ENCODE measurements at places on chromosomes 2 and 18.

GRCh38 chr2:113277474-113278072 is 1.1 kb downstream of the PAX8 start:
- DNase-seq: no peak

DNA sequence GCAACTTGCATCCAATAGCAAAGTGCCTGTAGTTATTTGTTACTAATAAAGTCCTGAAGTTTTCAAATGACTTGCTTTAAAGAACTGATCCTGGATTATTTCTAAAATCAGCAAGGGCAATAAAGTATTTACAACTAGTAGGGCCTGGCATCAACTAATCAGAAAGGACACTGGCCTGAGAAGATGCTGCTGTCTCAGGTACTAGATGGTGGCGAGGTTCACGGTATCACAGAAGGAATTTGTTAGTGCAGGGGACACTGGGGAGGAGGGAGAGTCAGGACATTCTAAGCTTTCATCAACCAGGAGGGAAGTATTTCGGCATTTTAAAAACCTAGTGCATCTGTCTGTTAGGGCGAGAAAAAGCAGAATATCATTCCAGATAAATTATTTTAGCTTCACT is 440.2 kb upstream of the LYPD1 start:
- no peak for DNase-seq

DNA sequence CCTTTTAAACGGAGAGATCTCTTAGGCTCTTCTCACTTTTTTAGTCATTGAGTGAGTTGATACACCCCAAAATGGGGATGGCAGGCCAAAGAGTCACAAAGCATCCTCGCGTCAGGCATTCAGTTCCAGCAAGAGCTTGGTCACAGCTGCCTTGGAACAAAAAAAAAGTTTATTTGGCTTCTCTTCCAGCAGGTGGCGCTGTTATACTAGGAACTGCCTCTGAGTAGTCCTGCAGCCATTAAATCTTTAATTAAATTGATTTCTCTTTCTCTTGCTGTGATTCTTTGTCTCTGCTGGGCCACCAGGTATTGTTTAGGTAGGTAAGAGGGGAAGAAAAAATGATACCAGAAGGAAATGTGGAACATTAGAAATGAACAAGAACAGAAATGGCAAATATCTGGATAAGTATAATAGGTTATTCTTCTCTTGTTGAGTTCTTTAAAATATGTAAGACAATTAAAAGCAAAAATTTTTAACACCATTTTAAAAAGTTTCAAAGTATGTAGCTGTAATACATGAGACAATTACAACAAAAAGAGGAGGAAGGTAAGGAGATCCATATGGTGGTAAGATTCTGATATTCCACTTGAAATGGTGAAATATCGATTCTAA is 175.1 kb downstream of the GALNT1 start:
- peak; percentile 64 for DNase-seq

GRCh38 chr18:45202061-45202460 is 413.2 kb upstream of the SLC14A2 start:
- DNase-seq: no peak

DNA sequence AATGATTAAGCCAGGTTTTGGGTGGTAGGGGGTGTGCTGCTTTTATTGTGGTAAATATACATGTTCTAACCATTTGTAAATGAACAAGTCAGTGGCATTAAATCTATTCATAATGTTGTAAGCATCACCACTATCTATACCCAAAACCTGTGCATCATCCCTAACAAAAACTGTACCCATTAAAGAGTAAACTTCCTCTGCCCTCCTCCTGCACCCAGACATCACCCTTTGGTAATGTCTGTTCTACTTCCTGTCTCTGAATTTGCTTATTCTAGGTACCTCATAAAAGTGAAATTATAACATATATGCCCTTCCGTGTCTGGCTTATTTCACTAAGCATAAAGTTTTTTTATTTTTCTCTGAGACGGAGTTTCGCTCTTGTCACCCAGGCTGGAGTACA is 14.1 kb downstream of the RIF1 start:
- no peak for DNase-seq

DNA sequence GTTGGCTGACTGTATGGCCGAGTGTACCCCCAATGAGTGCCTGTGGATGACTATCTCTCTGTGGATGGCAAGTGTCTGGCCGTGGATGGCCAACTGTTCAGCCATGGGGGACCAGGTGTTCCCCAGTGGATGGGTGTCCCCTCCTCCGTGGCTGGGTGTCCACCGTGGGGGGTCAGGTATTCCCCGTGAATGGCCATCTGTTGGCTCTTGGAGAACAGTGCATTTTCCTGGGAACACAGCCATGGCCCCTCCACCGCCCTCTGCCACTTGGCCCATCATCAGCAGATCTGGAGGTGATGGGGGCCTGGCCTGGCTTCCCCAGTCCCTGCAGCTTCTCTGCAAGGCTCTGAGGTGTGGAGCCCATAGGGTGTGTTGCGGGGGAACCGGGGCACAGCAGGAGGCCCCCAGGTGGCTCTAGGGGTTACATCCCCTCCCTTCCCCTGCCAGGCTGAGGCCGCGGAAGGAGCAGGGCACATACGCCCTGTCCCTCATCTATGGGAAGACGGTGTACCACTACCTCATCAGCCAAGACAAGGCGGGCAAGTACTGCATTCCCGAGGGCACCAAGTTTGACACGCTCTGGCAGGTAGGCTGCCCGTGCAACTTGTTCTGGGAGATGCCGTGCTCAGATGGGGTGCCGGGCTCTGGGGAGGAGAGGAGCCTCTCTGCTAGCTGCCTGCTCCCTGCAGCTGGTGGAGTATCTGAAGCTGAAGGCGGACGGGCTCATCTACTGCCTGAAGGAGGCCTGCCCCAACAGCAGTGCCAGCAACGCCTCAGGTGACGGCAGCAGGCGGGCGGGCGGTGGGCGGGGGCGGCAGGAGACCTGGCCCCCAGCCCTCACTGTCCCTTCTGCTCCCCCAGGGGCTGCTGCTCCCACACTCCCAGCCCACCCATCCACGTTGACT is 19.3 kb downstream of the ZAP70 start:
- no peak for DNase-seq

DNA sequence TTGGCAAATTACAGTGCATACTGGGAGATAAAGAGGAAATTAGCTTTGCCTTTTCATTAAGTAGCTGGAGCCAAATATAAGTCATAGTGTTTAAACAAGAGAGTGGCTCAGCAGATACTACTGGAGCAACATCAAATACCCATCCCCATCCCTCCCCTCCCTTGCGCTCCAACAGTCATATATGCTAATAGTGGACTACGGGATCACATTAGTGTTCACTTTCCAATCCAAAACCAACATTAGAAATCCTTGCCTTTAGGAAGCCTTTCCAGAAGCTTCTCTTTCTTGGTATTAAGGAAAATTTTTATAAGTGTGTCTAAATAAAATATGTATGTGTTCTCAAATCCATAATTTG is 1669.3 kb downstream of the SUCLG1 start:
- DNase-seq: no peak

DNA sequence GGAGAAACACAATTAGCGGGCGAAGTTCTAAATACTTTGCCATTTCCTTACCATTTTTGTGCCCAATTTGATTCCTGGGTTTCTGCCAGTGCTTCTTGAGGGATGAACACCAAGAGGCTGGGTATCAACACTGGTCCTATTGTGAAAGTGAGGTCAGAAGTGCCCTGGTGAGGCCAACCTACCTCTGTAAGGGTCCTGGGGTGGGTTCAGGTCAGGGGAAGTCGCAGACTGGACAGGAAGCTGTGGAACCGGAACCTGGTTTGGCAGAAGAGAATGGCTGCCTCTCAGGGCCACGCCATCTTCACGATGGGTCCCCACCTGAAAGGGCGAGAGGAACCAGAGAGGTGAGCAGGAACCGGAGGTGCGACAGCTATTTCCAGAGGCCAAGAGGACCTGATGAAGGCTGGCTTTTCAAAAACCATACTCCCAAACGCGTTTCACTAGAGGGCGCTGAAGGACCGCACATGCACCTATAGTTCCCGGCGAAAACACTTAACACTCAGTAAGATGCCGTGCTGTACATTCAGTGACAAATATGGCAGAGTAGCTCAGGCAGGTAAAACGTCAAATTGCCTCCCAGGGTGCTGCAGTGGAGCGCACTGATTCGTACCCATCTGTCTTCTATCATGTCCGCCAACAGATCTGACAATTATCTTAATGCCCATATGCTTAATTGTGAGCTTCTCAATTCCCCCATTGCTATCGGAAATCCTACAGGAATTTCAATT is 275.3 kb upstream of the CCDC68 start:
- DNase-seq: peak; percentile 59

GRCh38 chr2:55887901-55888624 is 35.5 kb downstream of the EFEMP1 start:
- DNase-seq: no peak

- DNase-seq: no peak
Measured at GRCh38 chr2:151350579-151351195, 6.7 kb upstream of the TNFAIP6 start.

DNA sequence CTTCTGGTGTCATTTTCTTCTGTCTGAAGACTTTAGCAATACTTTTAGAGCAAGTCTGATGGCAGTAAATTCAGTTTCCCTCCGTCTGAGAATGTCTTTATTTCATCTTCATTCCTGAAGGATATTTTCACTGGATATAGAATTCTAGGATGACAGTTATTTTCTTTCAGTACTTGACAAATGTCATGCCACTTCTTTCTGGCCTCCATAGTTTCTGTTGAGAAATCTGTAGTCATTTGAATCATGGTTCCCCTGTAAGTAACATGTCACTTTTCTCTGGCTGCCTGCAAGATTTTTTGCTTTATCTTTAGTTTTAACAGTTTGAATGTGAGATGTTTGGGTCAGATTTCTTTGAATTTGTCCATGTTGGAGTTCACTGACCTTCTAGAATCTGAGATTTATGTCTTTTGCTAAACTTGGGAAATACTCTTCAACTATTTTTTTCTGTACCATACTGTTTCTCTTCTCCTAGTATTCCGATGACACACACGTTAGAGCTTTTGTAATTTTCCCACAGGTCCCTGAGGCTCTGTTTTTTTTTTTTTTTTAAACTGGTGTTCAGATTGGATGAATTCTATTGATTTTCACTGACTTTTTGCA is 30.2 kb downstream of the RMND5A start:
- no peak for DNase-seq

- no peak for DNase-seq
Measured at GRCh38 chr2:230737791-230738226, 25.2 kb downstream of the CAB39 start.

- no peak for DNase-seq
Measured at GRCh38 chr2:54444503-54444902, 11.6 kb upstream of the SPTBN1 start.

- no peak for DNase-seq
Measured at GRCh38 chr18:76314015-76314414, 181.0 kb downstream of the ZNF516 start.

GRCh38 chr2:168773719-168774521 is 28.5 kb upstream of the NOSTRIN start:
- peak; percentile 46 for DNase-seq

DNA sequence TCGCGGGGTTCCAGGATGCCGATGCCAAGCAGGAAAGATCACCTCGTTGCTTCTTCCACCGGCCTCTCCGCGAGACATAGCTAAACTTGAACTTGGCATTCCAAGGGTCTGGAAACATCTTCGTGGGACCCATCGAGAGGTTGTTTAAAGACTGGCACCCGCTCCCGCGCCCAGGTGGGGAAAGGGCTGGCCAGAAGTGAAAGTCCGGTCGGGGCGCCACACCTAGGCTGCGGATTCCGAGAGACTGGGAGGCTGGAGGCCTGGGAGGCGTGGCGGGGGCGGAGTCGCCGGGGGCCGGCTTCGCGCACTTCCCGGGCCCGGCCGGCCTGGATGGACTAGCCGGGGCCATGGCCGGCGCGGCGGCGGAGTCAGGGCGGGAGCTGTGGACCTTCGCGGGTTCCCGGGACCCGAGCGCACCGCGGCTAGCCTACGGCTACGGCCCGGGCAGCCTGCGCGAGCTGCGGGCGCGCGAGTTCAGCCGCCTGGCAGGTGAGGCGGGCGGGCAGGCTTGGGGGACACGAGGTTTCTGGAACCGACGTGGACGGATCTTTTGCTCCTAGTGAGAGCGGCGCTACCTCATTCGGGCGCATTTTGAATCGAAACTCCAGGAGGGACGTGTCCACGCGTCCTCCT is at the start of gene MOCOS:
MOCOS (plus strand) TSS at position 305 of the 633 bp plus-strand sequence; CDS start at position 348, 43 bp downstream.
- no peak for DNase-seq

DNA sequence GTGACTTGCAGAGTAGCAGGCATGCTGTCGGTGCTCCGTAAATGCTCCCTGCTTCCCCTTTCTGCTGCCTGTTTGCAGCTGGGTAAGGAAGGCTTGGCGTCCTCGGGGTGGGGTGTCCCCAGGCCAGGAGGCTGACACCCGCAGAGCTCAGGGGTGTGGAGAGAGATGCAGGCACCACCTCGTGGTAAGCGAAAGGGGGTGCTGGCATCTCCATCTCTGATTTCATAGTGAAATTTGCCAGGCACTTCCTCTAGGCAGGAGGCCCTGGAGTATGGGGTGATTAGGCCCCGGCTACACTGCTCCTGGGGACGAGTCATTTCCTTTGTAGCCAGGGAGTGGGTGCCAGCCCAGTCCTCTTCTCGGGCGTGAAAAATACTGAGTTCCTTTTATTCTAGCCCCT is 160.4 kb downstream of the KLHL29 start:
- DNase-seq: no peak

- no peak for DNase-seq
Measured at GRCh38 chr2:169670937-169671336, 23.3 kb downstream of the CFAP210 start.

- DNase-seq: no peak
Measured at GRCh38 chr2:142218471-142218870, 87.7 kb upstream of the LRP1B start.

DNA sequence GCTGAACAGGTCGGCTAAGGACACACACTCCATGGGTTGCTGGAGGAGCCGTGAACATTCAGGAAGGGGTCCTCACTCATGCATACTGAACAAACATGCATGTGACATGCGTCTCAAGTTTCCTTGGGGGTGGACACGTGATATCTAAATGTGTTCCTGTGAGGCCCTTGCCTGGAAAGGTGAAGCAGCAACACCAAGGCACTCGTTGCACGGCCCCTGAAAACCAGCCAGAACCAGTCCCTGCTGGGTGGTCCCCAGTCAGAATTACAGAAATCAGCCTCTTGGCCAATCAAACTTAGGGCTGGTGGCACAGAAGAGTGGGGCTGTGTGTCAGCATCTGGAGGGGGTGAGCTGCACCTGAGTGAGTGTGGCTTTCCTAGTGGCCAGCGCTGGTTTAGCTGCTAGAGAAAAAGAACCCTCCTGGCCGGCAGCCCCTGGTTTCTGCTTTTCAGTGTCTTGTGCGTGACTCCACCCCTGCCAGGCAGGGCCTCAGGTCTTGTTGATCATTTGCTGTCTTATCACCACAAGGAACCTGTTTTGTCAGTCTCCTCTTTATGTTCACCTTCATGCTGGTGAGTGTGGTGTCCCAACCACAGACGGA is 3.2 kb upstream of the AQP12B start:
- DNase-seq: no peak

- DNase-seq: no peak
Measured at GRCh38 chr2:145329971-145330370, 810.1 kb upstream of the ZEB2 start.

GRCh38 chr18:13163167-13163927 is 55.2 kb upstream of the LDLRAD4 start:
- DNase-seq: no peak

GRCh38 chr2:72173640-72174321 is 26.1 kb upstream of the CYP26B1 start:
- peak; percentile 72 for DNase-seq

DNA sequence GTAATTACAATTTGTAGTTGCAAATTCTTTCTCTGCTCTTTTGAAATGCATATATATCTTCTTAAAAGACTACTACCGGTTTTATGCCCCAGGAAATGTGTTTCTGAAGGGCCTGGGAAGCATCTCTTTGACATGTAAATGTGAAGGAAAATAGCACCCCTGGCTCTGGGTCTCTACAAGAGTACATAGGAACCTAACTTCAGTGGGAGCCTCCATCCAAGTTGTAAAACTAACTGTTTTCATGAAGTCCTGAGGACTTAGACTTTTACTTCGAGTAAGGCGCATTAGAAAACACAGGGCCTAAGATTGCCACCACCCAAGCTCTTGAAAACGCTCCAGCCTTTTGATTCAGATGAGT is 99.4 kb downstream of the CBLN2 start:
- no peak for DNase-seq

Measured in SK-N-DZ (cell line).